ENCODE measurements at places on chromosomes 5 and 9. TPM values are rescaled to one million over a fixed set of nuclear protein-coding genes. Genes with fewer than 3 reads are reported as not detected.

Gene TOR4A
- total RNA-seq = 48.9 TPM

Gene SLC6A7
- not detected for total RNA-seq

Gene BARHL1
- not detected for total RNA-seq

Gene CCDC183
- 5.3 TPM for total RNA-seq

Gene BSPRY
- 28.8 TPM for total RNA-seq

Gene GABRA6
- not detected for total RNA-seq

DNA sequence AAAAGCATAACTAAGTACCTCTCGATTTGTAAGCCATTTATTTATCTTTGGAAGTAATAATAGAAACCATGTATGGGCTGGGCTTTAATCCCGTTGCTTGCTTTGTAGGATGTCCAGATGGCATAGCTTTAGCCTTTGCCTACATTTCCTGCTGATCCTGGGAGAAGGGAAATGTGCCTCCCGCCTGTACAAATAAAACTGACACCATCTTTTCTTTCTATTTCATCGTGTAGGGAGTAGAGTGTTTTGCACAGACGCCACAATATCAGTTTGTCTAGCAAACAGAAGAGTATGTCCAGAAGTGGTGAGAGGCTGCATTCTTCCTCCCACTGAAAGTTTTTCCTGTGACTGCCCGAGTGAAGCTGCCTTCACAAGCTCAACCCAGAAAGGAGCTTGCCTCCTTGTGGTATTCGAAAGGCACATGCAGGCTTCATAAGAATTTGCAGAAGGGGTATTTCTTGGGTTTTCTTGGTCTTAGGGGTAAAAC is 24.7 kb upstream of the TJP2 start:
- DNase-seq = no peak

- no peak for DNase-seq
Observed at GRCh38 chr5:166671811-166672210, 1619.6 kb upstream of the WWC1 start.

GRCh38 chr9:78289474-78289873 is 7.5 kb upstream of the PSAT1 start:
- DNase-seq = no peak

- DNase-seq = no peak
Observed at GRCh38 chr9:118326326-118326725, 622.1 kb downstream of the TLR4 start.

- DNase-seq = no peak
Observed at GRCh38 chr9:125889112-125889475, 141.9 kb downstream of the PBX3 start.

- peak; percentile 98 for DNase-seq
Observed at GRCh38 chr9:127715470-127716337, at the start of the genes PTRH1 and TTC16. Gene PTRH1, minus strand, starts transcription at chr9:127715663. Its CDS starts 24 bp downstream, at chr9:127715639. Gene TTC16, plus strand, starts transcription at chr9:127716079. Its CDS starts 67 bp downstream, at chr9:127716146.

DNA sequence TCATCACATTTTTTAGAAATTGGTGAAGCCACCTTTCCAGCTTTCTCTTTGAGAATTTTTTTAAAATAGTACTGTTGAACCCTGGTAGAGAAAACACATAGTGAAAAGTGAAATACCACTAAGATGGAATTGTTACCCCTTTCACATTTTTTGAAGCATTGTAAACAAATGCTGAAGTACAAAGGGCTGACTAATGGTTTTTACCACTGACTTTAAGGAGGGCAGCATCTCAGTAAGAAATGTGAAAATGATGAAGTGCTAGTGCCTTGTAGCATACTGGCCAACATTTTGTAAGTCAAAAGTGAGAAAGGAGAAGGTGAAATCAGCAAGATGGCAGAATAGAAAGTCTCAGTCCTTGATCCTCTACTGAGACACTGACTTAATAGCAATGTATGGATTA is 320.6 kb downstream of the PJA2 start:
- DNase-seq = no peak

GRCh38 chr5:179260324-179261070 is 84.8 kb downstream of the ADAMTS2 start:
- no peak for DNase-seq

DNA sequence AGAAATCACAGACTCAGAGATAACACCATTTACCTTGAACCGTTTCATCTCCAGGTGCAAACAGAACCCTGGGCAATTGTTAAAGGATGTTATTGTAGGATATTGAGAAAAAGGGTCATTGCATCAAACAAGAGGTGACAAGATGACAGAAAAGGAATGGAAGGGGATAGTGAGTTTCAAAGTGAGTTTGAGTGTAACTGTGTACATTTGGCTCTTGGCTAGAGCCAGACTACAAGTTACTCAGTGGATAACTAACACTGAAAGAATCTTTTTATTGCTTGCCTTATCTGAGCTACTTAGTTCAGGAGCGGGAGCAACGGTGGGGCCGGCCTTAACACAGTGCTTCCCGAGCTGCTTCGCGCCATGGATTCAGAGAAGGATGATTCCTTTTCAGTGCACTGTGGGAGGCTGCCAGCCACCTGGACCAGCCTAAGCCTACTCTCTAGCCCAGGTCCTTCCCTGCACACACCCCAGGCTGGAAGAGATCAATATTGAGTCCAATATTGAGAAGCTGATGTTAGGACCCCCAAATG is 193.4 kb downstream of the ATPSCKMT start:
- no peak for DNase-seq

Measured in PC-9 (cell line).